ENCODE measurements at places on chromosomes 1 and 21.

DNA sequence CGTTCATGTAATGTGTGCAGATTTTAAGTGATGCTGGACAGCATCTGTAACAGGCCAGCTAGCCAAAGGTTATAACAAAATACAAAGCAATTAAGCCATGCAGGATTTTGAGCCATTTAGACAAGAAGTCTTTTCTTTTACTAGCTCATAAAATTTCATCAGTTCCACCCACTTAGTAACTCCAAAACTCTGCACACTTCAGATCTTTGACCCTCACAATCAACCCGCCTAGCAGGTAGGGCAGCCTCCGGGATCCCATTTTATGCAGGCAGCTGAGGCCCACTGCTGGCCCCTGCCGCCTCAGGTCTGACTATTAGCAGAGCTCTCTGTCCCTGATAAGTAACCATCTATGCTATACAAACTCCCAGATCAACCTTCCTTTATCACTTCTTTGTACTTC lies 9.2 kb downstream of the LBR start:
- H3K4me1 ChIP-seq: peaks cover 26% of the 10 kb centered on the region
- DNase-seq: no peak
- no peak overlapping the region for H3K27ac ChIP-seq
- no peaks in the 10 kb centered on the region for H3K27me3 ChIP-seq

DNA sequence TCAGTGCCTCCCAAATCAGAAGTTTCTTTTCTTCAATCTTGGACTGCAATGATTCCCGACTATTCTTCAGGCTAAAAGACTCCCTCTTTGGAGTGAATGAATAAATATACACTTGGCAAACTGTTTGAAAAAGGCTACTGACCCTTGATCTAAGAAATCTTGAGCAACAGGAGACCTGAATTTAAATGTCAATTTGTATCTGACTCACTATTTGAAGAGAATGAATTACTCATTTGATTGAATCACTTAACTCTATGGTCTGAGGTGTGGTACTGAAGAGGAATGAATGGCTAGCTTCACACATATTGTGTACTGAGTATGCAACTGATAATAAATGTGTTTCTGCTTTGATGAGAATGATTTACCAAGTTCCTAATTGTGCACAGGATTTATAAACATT lies 4.6 kb upstream of the SMG7 start:
- no peak overlapping the region for H3K4me3 ChIP-seq
- H3K27ac ChIP-seq: no peak overlapping the region
- no peaks in the 10 kb centered on the region for H3K36me3 ChIP-seq
- H3K4me1 ChIP-seq: peaks cover 5% of the 10 kb centered on the region

GRCh38 chr1:223180731-223181321 lies 37.8 kb upstream of the TLR5 start:
- no peaks in the 10 kb centered on the region for H3K27me3 ChIP-seq
- peak; percentile 70 for DNase-seq
- no peak overlapping the region for H3K4me3 ChIP-seq
- H3K27ac ChIP-seq: peak overlapping the region; percentile 63
- H3K4me1 ChIP-seq: peaks cover 8% of the 10 kb centered on the region
- no peaks in the 10 kb centered on the region for H3K36me3 ChIP-seq

DNA sequence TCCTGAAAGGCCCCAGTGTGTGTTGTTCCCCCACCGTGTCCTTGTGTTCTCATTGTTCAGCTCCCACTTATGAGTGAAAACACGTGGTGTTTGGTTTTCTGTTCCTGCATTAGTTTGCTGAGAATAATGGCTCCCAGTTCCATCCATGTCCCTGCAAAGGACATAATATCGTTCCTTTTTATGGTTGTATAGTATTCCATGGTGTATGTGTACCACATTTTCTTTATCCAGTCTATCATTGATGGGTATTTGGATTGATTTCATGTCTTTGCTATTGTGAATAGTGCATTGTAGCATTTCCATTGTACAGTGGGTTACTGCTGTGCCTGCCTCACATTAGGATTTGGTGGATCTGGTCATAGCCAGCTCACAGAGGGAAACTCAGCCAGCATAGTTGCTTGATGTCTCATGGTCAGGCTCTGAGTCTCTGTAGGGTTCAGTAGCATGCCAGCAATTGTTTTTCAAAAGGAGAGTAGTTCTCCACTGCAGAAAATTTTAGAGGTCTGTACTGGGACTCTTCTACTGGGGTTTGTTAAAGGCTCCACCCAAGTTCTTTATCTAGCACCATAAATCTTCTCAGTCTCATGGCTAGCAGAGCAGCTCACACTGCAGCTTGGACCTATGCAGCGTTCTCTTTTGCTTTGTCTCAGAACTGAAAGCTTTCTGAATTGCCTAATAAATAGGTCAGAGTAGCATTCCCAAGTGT lies 41.0 kb downstream of the RUNX3 start:
- no peak overlapping the region for H3K4me3 ChIP-seq
- no peaks in the 10 kb centered on the region for H3K36me3 ChIP-seq
- H3K27ac ChIP-seq: no peak overlapping the region
- H3K4me1 ChIP-seq: no peaks in the 10 kb centered on the region

GRCh38 chr1:178509414-178510007 lies 3.4 kb upstream of the TEX35 start:
- no peaks in the 10 kb centered on the region for H3K36me3 ChIP-seq
- H3K4me1 ChIP-seq: peaks cover 5% of the 10 kb centered on the region
- no peak overlapping the region for H3K4me3 ChIP-seq

All from A673 (cell line).